ENCODE measurements at places on chromosomes 2 and 18.
A peak's percentile ranks its signal among the peaks of the same experiment; 100 is the strongest.

DNA sequence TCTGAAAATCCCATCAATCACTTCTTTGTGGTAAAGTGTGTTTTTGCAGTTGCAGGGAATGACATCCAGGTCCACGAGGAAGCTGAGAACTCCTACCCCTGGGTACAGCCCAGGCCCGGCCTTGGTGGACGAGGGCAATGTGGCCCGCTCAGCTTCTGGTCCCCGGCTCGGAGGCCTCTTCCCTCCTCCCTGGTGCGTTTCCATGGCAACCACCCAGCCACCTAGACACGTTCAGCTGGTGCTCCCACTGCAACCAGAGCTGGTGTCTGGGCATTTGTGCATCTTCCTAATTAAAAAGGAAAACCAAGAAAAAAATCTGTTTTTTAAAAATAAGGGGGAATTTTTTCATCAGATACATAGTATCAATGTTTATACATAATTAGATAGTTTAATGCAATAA is 603.6 kb upstream of the SALL3 start:
- H3K4me3 ChIP-seq: no peak overlapping the region
- no peak overlapping the region for H3K27ac ChIP-seq
- H3K27me3 ChIP-seq: 0 out of 2 replicates have a peak, but pooled peaks cover 4% of the 10 kb centered on the region
- no peaks in the 10 kb centered on the region for H3K36me3 ChIP-seq
- no peaks in the 10 kb centered on the region for H3K4me1 ChIP-seq

DNA sequence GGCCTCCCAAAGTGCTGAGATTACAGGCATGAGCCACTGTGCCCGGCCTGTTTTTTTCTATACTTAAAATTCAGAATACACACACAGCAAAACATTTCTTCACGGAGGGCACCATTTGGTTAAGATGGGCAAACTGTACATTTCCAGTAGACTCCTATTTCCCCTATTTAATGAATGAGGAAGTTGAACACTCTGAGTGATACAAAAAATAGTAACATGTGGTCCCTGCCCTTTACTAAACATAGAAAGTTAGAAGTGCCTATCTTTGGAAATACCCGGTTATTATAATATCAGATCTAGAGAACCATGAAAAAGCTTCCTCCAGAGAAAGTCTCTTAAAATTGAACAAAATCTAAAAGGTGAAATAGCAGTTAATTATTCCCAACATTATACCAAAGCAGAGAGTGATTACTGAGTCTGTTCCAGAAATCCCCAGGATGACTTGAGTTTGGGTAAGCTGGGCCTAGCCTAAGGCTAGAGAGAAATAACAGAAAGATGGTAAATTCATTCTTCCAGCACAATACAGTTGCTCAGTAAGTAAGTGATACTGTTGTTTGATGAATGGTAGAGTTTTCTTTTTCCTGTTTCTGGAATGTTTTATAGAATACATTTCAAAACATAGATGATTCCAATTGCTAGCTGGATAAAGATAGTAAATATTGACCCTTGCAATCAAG is 23.3 kb upstream of the RMC1 start:
- H3K36me3 ChIP-seq: peaks cover 54% of the 10 kb centered on the region
- no peak overlapping the region for H3K4me3 ChIP-seq
- H3K27ac ChIP-seq: peak overlapping the region; percentile 24
- H3K27me3 ChIP-seq: no peaks in the 10 kb centered on the region
- H3K4me1 ChIP-seq: peaks cover 21% of the 10 kb centered on the region
- peak; percentile 66 for DNase-seq

- no peak overlapping the region for H3K27ac ChIP-seq
- no peak overlapping the region for H3K4me3 ChIP-seq
- DNase-seq: no peak
These were observed 315.9 kb downstream of the DSEL start for GRCh38 chr18:67200665-67201064.

DNA sequence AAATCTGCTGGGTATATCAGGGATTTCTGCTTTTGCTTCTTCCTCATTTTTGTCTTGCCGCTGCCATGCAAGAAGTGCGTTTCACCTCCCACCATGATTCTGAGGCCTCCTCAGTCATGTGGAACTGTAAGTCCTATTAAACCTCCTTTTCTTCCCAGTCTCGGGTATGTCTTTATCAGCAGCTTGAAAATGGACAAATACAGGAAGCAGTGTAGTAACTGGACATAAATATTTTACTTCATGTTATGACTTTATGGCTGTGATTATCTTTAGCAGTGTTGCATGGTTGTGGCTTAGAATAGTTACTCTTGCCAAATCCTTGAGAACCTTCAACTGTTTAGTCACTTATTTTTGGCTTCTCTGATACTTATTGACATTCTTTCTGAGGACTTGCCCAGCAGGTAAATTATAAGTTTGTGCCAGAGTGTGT is 66.2 kb upstream of the DLX2 start:
- no peaks in the 10 kb centered on the region for H3K27me3 ChIP-seq
- peaks cover 3% of the 10 kb centered on the region for H3K4me1 ChIP-seq
- no peak overlapping the region for H3K4me3 ChIP-seq
- DNase-seq: no peak

GRCh38 chr18:9612977-9613376 is 1.4 kb downstream of the PPP4R1 start:
- peak overlapping the region; percentile 85 for H3K4me3 ChIP-seq
- H3K27ac ChIP-seq: peak overlapping the region; percentile 46
- H3K36me3 ChIP-seq: peaks cover 10% of the 10 kb centered on the region
- H3K27me3 ChIP-seq: no peaks in the 10 kb centered on the region
- DNase-seq: no peak
- peaks cover 24% of the 10 kb centered on the region for H3K4me1 ChIP-seq

All from Karpas-422 (cell line).